ENCODE measurements at places on chromosomes 6 and 20. TPM values are rescaled to one million over a fixed set of nuclear protein-coding genes. Genes with fewer than 3 reads are reported as not detected.

DNA sequence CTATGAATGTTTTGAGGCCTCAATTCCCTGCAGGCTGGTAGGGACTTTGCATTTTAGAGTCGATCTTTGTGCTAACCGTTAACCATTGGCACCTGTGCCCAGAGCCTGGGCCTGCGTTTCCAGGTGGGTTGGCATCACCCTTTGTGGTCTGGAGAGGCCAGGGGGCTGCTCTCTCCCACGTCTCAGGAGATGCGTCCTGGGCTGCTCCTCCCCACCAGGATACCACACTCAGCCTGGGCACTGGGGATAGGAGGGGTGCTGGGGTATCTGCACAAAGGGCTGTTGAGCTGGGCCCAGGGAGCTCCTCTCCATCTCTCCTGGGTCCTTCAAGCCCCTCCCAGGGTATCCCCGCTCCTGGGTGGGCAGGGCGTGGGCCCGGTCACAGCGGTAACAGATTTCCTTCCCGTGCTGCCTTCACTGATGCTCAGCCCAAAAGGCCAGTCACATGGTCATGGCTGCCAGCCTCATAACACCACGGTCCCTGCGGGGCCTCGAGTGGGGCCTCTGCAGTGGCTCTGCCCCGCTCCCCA, 266.2 kb downstream of the TAF4 start:
- no peak for DNase-seq

DNA sequence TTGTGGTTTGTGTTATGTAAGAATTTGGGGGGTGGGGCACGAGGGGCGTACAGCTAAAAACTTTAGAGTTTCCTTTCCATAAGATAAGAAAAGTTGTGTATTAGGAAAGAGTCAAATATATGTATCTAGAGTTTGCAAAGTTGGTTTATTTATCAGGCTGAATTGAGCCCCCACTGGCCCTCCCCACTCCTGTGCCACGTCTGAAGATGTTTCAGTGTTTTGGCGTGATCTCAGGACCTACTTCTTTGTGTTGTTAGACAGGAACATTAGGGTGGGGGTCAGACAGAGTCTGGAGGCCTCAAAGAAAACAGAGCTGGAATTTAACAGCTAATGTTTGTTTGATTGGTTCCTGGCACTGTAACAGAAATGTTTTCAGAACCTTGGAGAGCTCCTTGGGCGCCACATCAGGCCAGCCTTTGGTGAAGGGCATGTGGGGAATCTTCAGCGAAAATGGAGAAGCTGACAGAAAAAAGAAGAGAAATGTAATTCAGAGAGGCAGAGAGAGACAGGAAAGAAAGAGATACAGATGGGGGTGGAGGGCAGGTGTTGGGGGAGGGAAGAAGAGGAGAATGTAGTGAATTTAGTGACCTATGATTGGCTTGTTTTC, 674 bp downstream of the NRSN1 start:
- peak; percentile 79 for DNase-seq

DNA sequence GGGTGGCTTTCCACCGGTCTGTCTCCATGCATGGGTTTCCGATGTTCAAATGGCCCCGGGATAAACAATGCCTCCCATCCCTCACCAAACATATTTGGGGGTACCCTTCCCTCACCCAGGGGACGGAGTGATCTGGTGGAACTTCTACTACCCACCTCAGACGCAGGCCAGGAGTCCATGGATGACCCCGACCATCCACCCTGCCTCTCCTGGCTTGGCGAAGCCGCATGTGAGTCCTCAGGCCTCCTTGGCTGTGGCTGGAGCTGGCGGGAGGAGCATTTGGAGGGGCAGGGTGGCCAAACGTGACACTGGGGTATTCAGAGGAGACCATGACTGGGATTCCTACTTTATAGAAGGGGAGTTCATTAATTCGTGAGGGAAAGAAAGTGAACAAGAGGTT, 45.9 kb upstream of the FRMD1 start:
- DNase-seq = no peak

NKAPL gene
- polyA plus RNA-seq = 2.1 TPM

DNA sequence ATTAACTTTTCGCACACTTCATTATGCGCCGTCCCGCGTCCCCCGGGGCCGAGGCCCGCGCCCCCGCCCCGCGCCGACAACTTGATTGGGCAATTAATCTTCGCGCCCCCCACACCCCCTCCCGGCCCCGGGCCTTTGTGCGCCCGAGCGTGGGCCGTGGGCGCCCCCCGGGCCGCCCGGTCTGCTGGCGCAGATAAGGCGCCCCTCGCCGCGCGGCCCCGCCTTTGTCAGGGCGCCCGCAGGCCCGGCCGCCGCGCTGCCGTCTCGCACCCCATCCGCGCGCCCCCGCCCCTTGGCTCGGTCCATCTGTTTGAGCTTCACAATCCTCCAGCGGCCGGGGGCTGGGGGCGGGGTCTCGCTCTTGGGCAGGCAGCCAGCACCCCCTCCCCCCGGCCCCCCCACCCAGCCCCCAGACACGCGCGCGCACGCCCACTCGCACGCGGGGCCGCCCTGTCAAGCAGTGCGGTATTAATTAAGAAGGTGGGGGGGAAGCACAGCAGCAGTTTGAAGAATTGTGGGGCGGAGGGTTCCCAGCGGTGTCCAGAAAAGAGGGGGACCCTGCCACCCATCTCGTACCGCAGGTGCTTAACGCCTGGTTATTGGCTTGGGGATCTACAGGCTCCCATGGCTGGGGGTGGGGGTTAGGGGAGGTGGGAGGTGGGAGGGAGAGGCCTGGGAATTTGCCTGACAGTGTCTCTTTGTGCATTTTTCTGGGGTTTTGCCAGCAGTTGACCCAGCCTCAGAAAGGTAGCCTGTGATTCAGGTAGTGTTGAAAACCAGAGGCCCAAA, 34.6 kb upstream of the SCRT2 start:
- DNase-seq = no peak

- peak; percentile 47 for DNase-seq
Measured at GRCh38 chr20:44601801-44602204, 19.4 kb downstream of the PKIG start.

- no peak for DNase-seq
Measured at GRCh38 chr6:4302524-4302923, 167.1 kb upstream of the ECI2 start.

- DNase-seq = no peak
Measured at GRCh38 chr6:1599469-1599868, 10.2 kb upstream of the FOXC1 start.

DNA sequence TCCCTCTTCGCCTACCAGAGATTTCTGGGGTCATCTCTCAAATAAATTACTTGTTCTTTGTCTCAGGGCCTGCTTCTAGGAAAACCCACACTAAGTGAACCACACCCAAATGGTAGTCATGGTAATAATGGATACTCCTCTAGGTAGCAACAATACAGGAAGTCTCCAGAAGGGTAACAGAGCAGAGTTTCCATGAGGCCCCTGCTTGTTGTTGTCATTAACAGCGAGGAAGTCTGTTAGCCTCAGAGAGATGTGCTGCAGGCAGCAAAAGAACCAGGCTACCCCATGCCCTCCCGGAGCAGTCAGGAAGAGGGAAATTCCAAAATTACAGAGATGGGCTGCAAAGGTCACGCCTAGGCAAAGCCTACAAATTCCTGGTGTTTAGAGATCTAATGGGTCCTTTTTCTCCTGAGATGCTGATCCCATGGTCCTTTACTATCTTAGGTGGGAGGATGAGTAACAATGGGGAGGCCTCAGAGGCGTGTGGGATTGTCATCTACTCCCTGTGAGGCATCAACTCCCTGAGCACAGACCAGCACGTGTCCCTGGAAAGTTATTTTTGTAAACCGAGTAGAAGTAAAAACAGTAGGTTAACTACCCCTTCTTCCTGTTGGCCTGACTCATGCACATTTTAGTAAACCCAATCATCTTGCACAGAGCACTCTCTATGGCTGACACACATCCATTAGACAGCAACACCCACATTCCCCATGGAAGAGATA, 10.1 kb downstream of the ISM1 start:
- no peak for DNase-seq

DNA sequence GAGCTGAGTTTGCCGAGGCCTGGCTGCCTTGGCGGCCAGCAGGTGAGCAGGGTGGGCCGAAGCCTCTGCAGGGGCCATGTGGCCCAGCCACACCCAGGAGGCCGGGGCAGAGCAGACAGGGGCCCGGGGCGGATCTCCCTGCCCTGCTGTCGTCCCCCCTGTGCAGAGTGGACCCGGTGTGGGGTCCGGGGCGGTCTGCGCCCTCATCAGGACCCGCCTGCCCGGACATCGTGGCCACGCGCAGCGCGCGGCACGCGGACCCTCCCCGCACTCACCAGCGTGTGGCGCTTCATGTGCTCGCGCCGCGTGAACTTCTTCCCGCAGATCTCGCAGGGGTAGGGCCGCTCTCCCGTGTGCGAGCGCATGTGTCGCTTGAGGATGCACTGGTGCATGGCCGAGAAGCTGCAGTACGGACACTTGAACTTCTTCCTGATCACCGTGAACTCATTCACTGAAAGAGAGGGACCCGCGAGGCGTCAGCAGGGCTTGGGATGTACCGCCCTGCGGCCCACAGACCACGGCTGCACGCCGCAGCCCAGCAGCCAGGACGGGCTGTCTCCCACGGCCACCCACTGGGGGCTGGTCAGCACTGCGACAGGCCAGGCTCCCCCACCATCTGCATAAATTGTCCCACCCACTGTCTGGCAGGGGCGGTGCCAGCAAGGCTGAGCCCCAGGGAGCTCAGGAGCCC, 13.0 kb downstream of the SLC2A4RG start:
- no peak for DNase-seq

RIPOR3 gene
- polyA plus RNA-seq = 7.1 TPM

SIRPG gene
- not detected for polyA plus RNA-seq

GRCh38 chr6:62623846-62624532, 338.0 kb upstream of the KHDRBS2 start:
- no peak for DNase-seq

All from left renal cortex interstitium (tissue), 4 donors.